Hepatic stellate cell (primary cell): ENCODE measurements at places on chromosomes 2 and 18.

DNA sequence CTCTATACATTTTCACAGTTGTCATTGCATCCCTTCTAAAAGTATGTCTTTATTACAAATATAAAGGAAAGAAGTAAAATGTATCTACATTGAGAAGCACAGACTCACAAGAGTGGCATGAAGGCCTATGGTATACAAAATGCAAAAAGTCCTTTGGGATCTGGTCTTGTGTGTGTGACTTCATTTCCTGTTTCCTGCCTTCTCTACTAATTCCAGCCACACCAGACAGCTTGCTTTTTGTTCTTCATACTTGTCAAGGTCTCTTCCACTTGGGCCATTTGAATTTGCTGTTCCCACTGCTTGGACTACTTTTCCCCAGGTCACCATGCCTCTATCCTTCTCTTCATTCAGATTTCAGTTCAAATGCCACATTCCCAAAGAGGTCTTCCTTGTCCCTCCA, 6.7 kb upstream of the PNO1 start:
- DNase-seq = no peak

GRCh38 chr2:218960309-218961165, 1.1 kb downstream of the CDK5R2 start:
- no peak for DNase-seq

GRCh38 chr2:138247302-138247701, 254.3 kb upstream of the SPOPL start:
- no peak for DNase-seq

- DNase-seq = no peak
Measured at GRCh38 chr2:70935468-70936164, at the start of gene ATP6V1B1. ATP6V1B1 (plus strand) TSS chr2:70935900; CDS start chr2:70935955, 55 bp downstream.

GRCh38 chr2:45404807-45405297, 206.2 kb downstream of the SRBD1 start:
- DNase-seq = no peak

- no peak for DNase-seq
Measured at GRCh38 chr2:229712136-229712535, 2.2 kb downstream of the DNER start.

DNA sequence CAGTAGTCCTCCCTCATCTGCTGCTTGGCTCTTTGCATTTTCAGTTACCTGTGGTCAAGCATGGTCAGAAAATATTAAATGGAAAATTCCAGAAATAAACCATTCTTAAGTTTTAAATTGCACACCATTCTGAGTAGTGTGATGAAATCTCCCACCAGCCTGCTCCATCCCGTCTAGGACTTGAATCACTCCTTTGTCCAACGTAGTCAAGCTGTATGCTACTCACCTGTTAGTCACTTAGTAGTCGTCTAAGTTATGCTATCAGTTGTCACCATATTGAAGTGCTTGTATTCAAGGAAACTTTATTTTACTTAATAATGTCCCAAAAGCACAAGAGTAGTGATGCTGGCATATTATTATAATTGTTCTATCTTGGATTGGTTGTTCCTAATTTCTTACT, 172.5 kb downstream of the FIGN start:
- DNase-seq = no peak
